ENCODE measurements at places on chromosomes 4 and X. TPM values are rescaled to one million over a fixed set of nuclear protein-coding genes. Genes with fewer than 3 reads are reported as not detected.

DNA sequence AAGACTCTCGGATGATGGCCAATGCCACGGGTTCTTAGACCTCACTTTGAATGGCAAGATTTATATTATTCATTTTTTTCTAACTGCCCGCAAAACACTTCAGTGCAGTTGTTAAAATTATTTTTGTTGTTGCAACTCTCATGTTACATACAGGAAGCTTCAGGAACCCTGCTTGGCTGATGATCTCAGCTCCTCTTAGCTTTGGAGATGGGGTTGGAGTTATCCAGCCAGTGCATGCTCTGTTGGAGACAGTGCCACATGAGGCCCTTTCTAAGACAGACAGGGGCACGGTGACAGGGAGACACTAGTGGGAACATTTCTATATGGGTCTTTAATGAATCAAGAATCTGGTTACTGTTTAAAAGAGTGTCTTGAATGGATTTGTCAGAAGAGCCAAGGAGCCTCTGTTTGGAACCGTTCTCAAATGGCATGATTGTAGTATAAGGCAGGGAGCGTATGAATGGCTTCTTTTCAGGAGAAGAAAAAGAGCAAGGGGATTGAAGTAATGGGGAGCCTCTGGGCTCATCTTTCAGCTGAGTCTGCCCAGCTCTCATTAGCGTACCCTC, 61.9 kb upstream of the ENPP6 start:
- no peak for DNase-seq

DNA sequence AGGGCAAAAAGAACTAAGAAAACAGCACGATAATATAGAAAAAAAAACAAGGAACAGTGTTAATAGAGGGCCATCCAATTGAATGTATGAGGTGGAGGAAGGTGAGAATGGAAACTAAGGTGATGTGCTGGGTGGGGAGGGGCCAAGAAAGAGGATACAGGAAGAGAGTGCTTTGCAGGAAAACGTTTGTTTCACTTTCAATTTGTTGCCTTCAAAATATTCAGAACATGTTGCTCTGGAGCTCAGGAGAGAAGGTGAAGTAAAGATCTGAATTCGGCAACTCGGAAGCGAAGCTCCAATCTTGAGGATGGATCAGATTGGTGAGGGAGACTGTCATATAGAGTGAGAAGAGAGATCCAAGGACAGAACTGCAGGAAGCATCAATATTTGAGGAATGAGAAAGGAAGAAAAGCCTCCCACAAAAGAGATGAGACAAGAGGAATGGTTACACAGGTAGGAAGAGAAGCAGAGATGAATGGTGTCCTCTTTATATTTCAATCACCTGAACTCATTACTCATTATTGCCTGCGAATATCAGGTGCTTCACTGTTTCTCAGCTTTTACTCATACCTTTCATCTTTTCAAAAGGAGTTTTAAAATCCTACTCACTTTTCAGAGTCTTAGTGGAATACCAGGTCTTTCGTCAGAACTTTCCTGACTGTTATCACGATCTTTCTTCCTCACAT, 14.7 kb upstream of the SEC24D start:
- DNase-seq: no peak

DNA sequence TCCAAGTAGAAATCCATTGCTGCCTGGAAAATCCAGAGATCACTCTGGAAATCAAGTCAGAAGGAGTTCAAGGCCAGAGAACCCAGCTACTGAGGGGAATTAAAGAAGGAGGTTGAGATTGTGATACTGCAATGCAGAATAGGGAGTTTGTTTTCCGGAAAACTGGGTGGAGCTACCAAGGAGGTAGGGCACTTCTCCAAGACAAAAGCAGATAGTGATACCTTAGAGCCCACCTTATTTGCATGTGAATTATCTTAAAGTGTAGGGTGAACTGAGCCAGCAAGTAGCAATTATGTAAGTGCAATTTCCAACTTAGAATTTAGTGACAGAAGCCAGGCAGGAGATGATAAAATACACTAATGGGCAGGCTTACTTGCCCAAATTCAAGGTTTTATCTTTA, 178.9 kb downstream of the MID1 start:
- peak; percentile 40 for DNase-seq

- DNase-seq: peak; percentile 22
Measured at GRCh38 chrX:97685753-97686152, 802.0 kb downstream of the RPA4 start.

DNA sequence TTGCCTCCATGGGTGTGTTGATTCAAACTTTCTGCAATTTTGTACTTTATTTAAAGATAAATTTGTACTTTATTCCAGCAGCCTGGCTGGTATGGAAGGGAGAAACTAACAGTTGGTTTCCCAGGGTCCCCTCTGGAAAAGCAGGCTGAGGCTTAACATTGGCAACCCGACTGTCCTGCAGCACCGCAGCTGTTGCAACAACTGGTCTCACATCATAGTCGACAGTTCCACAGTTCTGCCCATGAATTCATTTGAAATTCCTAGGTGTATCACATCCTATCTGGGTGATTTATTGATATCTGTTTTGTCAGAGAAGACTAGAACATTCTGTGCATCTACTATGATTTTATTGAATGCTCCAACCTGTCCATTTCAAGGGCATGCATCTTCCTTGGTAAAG, 98.8 kb upstream of the GATB start:
- DNase-seq: no peak

- no peak for DNase-seq
Measured at GRCh38 chr4:156261230-156261629, 307.6 kb upstream of the CTSO start.

Gene MOSPD2
- total RNA-seq: 16.2 TPM
